ENCODE measurements at places on chromosomes 12 and 14. TPM values are rescaled to one million over a fixed set of nuclear protein-coding genes. Genes with fewer than 3 reads are reported as not detected.

Gene B4GALNT1
- total RNA-seq: 21.4 TPM

- H3K27ac ChIP-seq: peak overlapping the region; percentile 82
- H3K4me3 ChIP-seq: peak overlapping the region; percentile 7
- no peak for DNase-seq
These were observed 74.0 kb upstream of the MDM1 start for GRCh38 chr12:68406134-68406576.

Gene TMEM263
- 139 TPM for total RNA-seq

DNA sequence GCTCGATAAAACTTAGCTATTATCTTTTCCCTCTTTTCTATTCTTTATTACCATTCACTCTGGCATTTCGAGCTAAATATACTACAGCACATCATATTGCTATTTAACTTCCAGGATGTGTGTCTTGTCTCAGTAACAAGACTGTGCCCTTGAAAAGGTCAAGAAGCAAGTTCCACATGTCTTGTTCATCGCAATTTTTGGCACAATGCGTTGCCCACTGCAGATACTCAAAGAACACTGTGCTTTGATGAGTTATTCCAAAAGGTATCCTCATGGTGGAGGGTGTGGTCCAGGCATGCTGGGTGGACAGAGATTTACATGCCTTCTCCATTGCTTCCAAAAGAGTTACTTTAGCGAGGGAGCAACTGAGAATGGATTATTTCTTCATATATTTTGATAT, 6.6 kb downstream of the E2F7 start:
- no peak overlapping the region for H3K4me3 ChIP-seq
- no peaks in the 10 kb centered on the region for H3K27me3 ChIP-seq
- H3K4me1 ChIP-seq: peaks cover 11% of the 10 kb centered on the region
- DNase-seq: no peak

- H3K27ac ChIP-seq: no peak overlapping the region
- peaks cover 2% of the 10 kb centered on the region for H3K36me3 ChIP-seq
- peaks cover 5% of the 10 kb centered on the region for H3K27me3 ChIP-seq
- H3K4me3 ChIP-seq: no peak overlapping the region
These were observed 161.5 kb downstream of the SEC23A start for GRCh38 chr14:38941488-38941887.

- no peaks in the 10 kb centered on the region for H3K36me3 ChIP-seq
- H3K4me1 ChIP-seq: peaks cover 15% of the 10 kb centered on the region
- no peak overlapping the region for H3K4me3 ChIP-seq
- no peak overlapping the region for H3K27ac ChIP-seq
- no peak for DNase-seq
- H3K27me3 ChIP-seq: no peaks in the 10 kb centered on the region
These were observed 248.5 kb upstream of the FBXO33 start for GRCh38 chr14:39680777-39681176.

- no peaks in the 10 kb centered on the region for H3K36me3 ChIP-seq
- H3K27me3 ChIP-seq: no peaks in the 10 kb centered on the region
- no peak overlapping the region for H3K4me3 ChIP-seq
- peaks cover 34% of the 10 kb centered on the region for H3K4me1 ChIP-seq
- DNase-seq: no peak
These were observed 60.2 kb upstream of the STXBP6 start for GRCh38 chr14:25110106-25110505.

Gene FAM90A1
- total RNA-seq: not detected

DNA sequence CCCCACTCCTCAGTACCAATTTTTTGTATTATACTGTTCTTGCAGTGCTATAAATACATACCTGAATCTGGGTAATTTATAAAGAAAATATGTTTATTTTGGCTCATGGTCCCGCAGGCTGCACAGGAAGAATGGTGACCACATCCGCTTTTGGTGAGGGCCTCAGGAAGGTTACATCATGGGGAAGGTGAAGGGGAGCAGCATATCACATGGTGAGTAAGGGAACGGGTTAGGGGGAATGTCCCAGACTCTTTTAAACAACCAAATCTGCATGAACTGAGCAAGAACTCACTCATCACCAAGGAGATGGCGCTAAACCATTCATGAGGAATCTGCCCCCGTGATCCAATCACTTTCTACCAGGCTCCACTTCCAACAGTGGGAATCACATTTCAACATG, 40.0 kb downstream of the OSBPL8 start:
- no peaks in the 10 kb centered on the region for H3K27me3 ChIP-seq
- peak overlapping the region; percentile 60 for H3K27ac ChIP-seq
- no peak overlapping the region for H3K4me3 ChIP-seq
- DNase-seq: no peak
- peaks cover 3% of the 10 kb centered on the region for H3K36me3 ChIP-seq

DNA sequence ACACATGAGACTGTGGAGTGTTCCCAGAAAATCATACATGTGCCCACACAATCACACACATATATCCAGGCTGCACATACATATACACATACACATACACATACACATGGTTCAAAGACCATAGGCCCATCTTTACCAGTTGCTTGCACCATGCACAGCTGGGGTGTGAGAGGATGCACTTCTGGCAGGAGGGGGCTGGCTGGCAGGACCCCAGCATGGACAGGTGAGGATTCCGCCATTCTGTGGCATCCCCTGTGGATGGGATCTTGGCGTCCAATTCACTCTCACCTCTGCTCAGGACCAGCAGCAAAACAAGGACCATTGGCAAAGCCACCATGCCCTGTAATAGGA, 7.0 kb downstream of the ITGB7 start:
- H3K27ac ChIP-seq: no peak overlapping the region
- H3K4me3 ChIP-seq: no peak overlapping the region
- no peaks in the 10 kb centered on the region for H3K36me3 ChIP-seq
- no peak for DNase-seq
- peaks cover 9% of the 10 kb centered on the region for H3K4me1 ChIP-seq

GRCh38 chr14:59465316-59466135, at the start of gene GPR135:
TSS of gene GPR135 (minus strand) at chr14:59465380. CDS start at chr14:59465226, 154 bp downstream.
- DNase-seq: no peak
- H3K36me3 ChIP-seq: peaks cover 7% of the 10 kb centered on the region
- no peaks in the 10 kb centered on the region for H3K27me3 ChIP-seq
- peak within 1 kb of the TSS; percentile 83 for H3K27ac ChIP-seq

DNA sequence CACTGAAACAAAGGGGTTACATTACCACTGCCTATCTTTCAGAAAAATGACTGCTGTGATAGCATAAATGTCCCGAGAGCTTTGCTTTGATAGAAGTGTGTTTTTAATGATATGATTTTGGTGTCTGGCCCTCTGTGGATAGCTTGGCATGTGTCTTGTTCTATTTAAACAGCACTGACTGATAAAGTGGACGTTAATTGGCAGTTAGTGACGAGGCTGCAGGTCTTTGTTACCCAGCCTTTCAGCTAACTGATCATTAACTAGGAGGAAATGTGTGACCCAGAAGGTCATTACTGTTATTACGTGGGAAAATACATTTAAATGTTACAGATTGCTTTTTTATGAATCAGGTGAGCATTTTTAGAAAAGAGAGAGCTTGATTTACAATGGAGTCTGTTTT, 428.3 kb downstream of the DIO2 start:
- peaks cover 3% of the 10 kb centered on the region for H3K36me3 ChIP-seq
- no peak overlapping the region for H3K4me3 ChIP-seq
- DNase-seq: no peak
- H3K27ac ChIP-seq: no peak overlapping the region
- peaks cover 4% of the 10 kb centered on the region for H3K4me1 ChIP-seq
- no peaks in the 10 kb centered on the region for H3K27me3 ChIP-seq

DNA sequence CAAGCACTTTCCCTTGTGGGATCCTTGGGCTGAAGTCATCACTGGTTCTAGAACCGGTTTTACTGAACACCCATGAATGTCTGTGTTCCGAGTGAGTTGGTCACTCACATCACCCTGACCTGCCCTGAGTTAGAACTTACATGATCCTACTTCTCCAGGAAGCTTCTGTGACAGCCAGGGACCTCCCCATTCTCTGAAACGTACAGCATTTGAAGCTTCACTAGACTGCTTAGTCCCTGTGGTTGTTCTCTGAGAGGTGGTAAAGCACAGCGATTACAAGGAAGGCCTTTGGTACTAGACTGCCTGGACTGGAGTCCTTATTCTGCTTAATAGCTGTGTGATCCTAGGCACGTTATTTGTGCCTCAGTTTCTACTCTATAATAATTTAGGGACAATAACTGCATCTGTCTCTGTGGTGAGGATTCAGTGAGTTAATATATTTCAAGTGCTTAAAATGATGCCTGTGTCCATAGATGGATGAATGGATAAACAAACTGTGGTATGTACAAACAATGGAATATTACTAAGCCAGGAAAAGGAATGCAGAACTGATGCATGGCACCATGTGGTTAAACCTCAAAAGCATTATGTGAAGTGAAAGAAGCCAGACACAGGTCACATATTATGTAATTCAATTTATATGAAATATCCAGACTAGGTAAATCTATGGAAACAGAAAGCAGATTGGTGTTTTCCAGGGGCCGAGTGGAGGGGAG, 54.7 kb upstream of the DDX11 start:
- no peak for DNase-seq
- no peak overlapping the region for H3K27ac ChIP-seq
- peaks cover 26% of the 10 kb centered on the region for H3K27me3 ChIP-seq
- H3K4me1 ChIP-seq: no peaks in the 10 kb centered on the region
- H3K36me3 ChIP-seq: no peaks in the 10 kb centered on the region
- H3K4me3 ChIP-seq: no peak overlapping the region

DNA sequence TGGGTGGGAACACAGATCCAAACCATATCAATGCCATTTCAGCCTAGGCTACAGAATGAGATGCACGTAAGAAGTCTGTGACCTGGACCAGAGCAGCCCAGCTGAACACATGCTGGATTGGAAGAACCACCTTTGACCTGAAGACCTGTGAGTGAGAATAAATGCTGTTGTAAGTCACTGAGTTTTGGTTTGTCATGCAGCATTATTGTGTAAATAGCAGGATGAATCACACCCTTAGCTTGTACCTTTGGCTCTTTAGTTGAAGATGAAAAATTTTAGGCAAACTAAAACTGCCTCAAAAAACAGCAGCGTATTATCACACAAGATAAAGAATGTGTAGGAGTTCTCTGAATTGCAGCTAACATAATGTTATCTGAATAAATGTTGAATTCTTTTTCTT, 199.4 kb upstream of the LRIG3 start:
- peaks cover 35% of the 10 kb centered on the region for H3K4me1 ChIP-seq
- H3K4me3 ChIP-seq: no peak overlapping the region
- no peak overlapping the region for H3K27ac ChIP-seq
- DNase-seq: no peak

- peaks cover 4% of the 10 kb centered on the region for H3K36me3 ChIP-seq
- H3K4me1 ChIP-seq: peaks cover 6% of the 10 kb centered on the region
These were observed 35.6 kb downstream of the CHGA start for GRCh38 chr14:92958373-92959188.

Gene TOMM20L
- not detected for total RNA-seq

DNA sequence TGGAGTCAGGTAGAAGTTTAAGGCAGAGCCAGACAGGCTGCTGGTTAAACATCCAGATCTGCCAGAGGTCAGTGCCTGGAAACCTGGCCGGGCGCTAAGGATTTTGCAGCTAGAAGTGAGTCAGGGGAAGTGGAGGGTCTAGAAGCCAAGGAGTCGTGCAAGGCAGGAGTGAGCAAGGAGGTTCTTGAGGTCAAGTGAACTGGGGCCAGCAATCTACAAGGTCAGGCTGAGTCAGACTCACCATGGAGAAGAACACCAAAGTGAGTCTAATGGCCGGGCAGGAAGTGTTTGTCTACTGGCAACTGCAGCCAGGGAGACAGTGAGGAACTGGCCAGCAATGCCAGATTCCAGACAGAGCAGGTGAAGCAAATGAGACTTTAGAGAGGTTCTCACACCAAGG, 628.2 kb downstream of the ETNK1 start:
- H3K4me3 ChIP-seq: no peak overlapping the region
- no peaks in the 10 kb centered on the region for H3K27me3 ChIP-seq
- peaks cover 7% of the 10 kb centered on the region for H3K36me3 ChIP-seq
- H3K27ac ChIP-seq: no peak overlapping the region
- peaks cover 15% of the 10 kb centered on the region for H3K4me1 ChIP-seq

DNA sequence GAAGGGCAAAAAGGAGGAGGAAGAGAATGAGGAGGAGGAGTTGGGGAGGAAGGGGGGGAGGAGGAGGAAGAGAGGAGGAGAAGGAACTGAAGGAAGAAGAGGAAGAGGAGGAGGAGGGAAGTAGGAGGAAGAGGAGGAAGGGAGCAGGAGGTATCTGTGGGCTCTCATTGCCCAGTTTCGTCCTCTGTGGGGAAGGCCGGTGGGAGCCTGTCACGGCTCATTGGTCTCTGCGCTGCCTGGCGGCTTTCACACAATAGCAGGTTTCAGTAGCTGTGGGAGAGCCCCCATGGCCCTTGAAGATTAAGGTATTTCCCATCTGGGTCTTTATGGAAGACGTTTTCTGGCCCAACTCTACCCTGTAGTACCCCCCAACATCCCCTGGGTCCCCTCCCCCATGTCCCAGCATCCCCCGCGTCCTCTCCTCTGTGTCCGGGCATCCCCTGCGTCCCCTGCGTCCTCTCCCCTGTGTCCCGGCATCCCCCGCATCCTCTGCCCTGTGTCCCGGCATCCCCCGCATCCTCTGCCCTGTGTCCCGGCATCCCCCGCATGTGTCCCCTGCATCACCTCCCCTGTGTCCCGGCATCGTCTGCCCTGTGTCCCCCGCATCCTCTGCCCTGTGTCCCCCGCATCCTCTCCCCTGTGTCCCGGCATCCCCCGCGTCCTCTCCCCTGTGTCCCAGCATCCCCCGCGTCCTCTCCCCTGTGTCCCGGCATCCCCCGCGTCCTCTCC, 278.2 kb upstream of the SFSWAP start:
- H3K27me3 ChIP-seq: peaks cover 16% of the 10 kb centered on the region
- H3K27ac ChIP-seq: no peak overlapping the region
- peaks cover 2% of the 10 kb centered on the region for H3K36me3 ChIP-seq
- no peak for DNase-seq
- H3K4me3 ChIP-seq: no peak overlapping the region

DNA sequence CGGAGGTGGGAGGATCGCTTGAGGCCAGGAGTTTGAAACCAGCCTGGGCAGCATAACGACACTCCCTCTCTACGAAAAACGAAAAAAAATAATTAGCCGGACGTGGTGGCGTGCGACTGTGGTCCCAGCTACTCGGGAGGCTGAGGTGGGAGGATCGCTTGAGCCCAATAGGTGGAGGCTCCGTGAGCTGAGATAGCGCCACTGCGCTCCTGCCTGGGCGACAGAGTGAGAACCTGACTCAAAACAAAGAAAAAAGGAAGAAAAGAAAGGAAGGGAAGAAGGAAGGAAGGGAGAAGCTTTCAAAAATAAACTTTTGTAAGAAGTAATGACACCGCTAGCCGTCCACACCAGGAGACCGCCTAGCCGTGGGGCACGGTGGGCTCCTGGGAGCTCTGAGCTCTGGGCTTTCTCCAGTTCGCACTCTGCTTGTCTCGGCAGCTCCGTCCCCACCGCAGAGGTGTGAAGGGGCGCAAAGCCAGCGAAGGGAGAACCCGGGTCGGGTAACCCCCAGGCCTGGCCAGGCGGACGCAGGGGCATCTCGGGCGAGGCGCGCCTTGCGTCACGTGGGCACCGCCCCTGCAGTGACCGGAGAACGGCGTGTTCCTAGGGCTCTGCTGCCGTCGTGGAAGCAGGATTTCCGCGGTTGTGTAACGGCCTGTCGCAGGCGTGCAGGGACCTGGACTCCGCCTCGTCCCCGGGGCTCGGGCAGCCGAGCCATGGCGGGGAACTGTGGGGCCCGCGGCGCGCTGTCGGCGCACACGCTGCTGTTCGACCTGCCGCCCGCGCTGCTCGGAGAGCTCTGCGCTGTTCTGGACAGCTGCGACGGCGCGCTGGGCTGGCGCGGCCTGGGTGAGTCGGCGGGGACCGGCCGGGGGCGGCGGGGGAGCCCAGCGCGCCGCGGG, at the start of gene IRAK3:
TSS of gene IRAK3 (plus strand) at position 631 of the 902 bp plus-strand sequence. CDS start at position 717, 86 bp downstream.
- H3K27me3 ChIP-seq: peaks cover 11% of the 10 kb centered on the region
- peak within 1 kb of the TSS; percentile 65 for H3K4me3 ChIP-seq
- peaks cover 4% of the 10 kb centered on the region for H3K4me1 ChIP-seq
- H3K36me3 ChIP-seq: no peaks in the 10 kb centered on the region
- no peak for DNase-seq

Gene ANKRD33
- not detected for total RNA-seq

All from chondrocyte (in vitro differentiated cells).